ENCODE measurements at places on chromosomes 3 and 15.
A peak's percentile ranks its signal among the peaks of the same experiment; 100 is the strongest.

DNA sequence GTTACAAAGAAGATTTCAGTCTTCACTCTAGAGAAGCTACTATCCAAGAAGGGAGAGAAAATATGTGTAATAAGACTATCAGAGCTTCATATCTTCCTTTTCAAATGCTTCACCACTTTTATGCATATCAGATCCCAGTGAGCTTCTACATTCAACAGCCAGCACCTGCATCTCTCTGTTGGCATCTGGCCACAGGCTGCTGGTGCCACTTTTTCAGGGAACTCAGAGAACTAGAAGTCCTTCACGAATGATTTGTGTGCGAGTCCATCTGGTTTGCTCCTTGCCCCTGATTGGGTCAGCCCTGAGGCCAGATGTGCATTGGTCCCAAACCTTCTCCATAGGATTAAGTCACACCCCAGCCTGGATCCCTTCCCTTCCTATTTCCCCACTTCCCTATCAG lies 22.1 kb downstream of the SNTN start:
- DNase-seq: no peak

DNA sequence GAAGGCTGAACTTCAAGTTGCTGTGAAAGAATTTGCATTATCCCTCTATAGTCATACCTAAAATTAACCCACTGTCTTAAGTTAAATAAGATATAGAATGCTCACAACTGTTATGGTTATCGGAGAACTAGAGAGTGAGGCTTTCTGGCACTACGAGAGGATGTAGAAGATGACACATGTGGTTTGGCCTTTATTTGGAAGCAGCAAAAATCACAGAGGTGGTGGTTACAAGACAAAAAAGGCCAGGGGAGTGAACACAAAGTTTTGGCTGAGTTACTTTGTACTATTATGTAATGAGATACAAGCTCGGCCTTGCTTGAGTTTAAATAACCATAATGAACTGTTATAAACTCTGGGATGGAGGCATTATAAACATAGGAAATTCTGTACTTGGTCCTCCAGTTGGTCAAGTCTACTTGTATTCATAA lies 78.3 kb upstream of the ICE2 start:
- no peak for DNase-seq

- no peak for DNase-seq
Observed at GRCh38 chr3:65169961-65170360, 482.2 kb upstream of the ADAMTS9 start.

- DNase-seq: no peak
Observed at GRCh38 chr3:39376959-39377634, 6.1 kb upstream of the SLC25A38 start.

DNA sequence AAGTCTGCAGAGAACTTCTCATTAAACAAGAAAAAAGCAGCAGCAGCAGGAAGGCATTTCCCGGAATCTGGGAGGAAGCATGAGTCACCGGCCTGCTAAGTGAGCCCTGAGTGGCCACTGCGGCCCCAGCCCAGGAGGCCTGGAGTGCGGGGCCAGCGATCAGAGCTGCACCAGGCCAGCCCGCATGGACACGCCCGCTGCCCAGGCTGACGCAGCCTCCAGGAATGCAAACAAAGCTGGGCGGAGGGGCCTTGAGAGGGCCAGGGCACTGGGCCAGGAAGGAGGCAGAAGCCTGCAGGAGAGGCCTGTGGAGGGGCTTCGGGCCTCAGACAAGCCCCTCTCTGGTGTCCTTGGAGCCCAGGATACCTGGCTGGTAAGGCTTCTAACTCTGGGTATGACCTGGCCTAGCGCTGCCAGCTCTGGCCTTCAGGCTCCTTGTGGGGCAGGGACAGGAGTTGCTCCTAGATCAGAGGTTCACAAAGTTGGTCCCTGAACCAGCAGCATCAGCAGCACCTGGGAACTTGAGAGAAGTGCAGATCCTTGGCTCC lies 101.2 kb downstream of the SMAD6 start:
- DNase-seq: no peak

DNA sequence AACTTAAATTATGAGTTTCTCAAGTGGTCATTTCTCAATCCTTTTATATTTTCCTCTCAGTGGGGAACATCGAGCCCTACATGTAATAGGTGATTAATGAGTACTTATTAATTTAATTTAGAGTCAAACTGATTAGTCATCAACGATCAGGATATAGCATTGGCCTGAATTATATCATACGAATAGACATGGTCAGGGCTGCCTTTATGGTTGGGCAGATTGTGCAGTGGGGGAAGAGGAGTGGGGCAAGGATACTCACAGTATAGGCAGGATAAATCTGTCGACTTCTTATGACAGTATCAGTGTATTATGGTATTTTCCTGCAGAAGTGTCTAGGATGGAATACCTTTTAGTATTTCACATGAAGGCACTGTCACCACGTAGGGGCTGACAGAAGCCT lies 27.0 kb downstream of the C2CD4A start:
- no peak for DNase-seq

- no peak for DNase-seq
Observed at GRCh38 chr3:70049761-70050160, 50.2 kb downstream of the SAMMSON start.

DNA sequence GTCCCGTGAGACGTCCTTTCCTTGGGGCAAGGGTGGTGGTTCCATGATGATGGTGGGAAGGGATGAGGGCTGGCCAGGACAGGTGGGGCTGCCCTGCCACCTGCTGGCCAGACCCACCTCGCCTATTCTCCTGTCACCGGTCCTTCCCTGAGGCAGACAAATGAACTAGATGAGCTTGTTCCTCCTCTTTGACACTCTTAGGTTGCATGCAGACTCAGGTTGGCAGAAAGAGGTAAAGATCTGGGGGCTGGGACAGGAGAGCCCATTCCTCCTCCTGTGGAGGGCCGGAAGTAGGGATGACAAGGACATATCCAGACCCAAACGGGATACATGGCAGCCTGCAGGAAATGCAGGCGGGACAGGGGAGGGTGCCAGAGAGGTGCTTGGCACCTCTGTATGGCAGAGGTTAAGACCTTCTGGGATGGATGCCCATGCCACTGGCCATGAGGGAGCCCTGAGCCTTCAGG lies 38.6 kb downstream of the ACSBG1 start:
- DNase-seq: peak; percentile 15

GRCh38 chr3:186180891-186181481 lies 72.1 kb upstream of the ETV5 start:
- DNase-seq: no peak

- no peak for DNase-seq
Observed at GRCh38 chr15:96849271-96849900, 518.9 kb downstream of the NR2F2 start.

DNA sequence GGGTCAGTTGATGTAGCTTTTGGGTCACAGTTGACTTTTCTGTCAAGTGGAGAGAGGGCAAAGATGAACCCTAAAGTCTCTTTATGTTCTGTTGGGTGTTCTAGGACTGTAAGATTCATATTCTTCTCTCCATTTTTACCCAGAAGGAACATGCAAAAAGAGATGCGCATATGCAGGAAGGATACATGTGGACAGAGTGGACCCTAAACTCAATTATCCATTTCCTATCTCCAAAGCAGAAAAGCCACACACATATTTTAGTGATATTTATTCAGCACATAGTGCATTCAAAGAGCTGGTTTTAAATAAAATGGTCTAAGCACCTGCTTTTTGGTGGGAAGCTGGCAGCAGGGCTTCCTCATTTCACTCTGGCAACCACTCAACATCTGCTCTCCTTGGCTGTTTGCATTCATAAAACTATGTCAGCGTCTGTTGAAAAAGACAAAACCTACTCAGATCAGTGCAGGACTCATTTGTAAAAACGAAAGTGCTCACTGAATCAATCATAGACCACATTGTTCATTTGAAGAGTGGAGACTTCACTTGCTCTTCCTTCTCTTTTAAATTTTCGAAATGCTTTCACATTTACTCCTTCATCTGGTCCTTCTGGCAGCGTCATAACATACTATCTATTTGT lies 96.6 kb downstream of the SEMA6D start:
- DNase-seq: no peak

GRCh38 chr3:77541203-77541922 lies 501.5 kb downstream of the ROBO2 start:
- no peak for DNase-seq

- no peak for DNase-seq
Observed at GRCh38 chr3:71520161-71521020, 63.1 kb downstream of the FOXP1 start.

DNA sequence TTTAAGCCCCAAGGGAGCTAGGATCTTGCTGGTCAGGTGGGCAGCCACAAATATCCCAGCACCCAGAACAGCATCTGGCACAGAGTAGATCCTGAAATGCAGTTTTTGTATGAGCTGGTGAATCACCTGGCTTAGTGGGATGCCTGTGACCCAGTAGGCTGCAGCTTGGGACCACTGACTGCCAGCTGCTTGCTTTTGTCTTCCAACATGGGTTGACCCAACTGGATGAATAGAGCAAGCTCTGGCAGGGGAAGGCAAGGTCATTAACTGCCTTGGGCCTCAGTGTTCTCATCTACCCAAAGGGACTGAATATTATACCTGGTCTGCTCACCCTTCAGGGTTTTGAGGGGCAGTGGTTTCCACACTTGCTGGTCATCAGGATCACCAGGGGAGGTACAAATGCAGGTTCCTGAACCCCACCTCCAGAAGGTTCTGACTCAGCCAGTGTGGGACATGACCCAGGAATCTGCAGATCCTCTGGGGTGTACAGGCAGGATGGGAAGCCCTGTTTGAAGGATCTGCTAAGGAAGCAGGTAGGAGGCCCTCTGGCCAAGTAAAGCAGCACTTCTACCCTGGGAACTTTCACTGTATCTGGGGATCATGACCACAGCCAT lies 55.4 kb downstream of the ITGA11 start:
- no peak for DNase-seq

GRCh38 chr15:79900087-79900486 lies 3.3 kb upstream of the MTHFS start:
- DNase-seq: no peak

GRCh38 chr3:9387322-9387655 lies 10.1 kb upstream of the SETD5 start:
- DNase-seq: no peak

DNA sequence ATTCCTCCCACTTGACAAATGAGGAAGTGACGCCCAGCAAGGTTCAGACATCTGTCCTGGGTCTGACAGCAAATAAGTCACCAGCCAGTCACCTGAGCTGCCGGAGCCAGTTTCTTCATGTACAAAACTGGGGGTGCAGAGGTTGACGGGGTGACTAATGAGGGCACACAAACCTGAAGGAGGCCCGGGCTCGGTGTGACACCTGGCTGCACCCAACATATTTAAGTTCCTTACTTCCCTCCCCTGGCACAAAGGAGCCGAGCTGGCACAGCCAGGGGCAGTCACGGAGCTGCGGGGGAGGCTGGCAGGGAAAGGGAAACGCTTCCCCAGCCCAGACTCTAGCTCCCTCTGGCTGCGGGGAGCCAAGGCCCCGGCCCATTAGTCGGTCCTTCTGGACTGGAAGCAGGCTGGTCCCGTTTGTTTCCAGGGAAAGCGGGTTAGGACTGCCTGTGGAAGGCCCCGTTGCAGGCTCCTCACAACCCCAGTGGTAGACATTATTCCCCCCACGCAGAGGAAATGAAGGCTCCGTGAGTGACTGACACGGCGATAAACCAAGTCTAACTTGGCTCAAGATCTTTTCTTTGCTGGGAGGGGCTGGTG lies 2.3 kb downstream of the FBXL22 start:
- DNase-seq: no peak

DNA sequence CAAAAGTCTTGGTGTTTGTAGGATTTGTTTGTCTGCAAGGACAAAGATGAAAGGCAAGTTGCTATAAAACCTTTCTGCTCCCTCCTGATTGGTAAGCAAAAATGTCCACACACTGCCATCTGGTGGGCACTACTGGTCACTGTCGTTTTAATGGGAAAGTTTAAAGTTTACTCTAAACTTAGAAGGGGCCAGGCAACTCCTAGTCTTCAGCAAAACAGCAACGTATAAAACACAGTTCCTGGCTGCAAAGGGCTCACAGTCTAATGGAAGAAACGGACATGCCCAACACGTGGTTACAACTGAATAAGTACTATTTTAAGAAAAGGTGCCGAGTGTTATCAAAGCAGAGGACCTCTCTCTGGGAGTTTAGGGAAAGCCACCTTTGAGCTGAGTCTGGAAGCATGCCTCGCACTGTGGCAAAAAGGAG lies 23.7 kb upstream of the TPRG1 start:
- peak; percentile 60 for DNase-seq

DNA sequence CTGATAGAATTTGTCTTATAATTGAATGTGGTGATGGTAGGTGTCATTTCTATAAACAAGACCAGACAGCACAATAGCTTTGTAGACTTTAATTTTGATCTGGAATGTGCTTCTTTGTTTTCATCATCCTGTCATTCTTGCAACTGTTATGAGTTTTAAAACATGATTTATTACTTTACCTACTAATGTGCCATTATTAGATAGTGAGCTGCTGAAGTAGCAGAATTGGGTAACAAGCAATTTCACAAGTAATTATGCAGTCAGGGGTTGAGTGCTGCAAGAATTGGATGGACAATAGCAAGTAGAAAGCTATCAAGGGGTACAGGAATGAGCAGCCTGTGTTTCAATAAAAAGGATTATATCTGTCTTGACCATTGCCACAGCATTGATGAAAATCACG lies 975.6 kb downstream of the ROBO1 start:
- no peak for DNase-seq

DNA sequence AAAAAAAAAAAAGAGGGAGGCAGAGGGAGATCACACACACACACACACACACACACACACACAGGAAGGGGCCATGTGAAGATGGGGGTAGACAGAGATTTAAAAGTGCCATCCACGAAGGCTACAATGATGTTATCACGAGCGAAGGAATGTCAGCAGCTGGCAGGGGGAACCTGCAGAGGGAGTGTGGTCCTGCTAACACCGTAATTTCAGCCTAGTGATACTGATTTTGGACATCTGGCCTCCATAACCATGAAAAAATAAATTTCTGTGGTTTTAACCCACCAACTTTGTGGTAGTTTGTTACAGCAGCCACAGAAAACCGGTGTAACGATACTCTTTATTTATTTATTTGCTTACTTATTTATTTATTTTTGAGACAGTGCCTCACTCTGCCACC lies 76.0 kb downstream of the TMCO5A start:
- DNase-seq: no peak

DNA sequence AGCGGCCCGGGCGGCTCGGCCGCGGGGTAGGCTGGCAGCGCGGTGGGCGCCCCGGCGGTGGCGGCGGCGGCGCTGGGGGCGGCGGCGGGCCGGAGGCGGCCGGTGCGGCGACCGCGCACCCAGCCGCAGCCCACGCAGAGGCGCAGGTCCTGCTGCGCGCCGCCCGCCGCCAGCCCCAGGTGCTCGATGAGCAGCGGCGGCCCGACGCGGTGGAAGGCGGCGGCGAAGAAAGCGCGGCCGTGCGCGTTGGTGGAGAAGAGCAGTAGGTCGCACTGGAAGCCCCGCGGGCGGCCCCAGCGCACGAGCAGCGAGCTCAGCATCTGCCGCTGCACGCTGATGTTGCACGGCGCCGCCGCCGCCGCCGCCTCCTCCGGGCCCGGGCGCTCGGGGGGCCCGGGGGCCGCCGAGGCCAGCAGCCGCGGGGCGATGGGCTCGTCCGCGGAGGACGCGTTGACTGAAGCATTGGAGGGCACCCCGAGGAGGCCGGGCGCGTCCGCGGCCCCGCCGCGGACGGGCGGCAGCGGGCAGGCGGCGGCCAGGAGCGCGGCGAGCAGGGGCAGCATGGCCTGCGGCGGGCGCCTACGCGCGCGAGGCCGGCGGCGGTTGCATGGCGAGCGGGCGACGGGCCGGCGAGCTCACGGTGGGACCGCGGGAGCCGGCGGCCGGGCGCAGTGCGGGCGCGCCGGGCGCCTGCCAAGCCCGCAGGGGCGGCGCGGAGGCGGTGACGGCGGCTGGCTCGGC lies 452 bp downstream of the TMEM158 start:
- DNase-seq: no peak

GRCh38 chr15:80558631-80559319 lies 136.3 kb upstream of the ABHD17C start:
- DNase-seq: no peak

Measured in stimulated activated CD8-positive, alpha-beta memory T cell treated with anti-CD3 and anti-CD28 coated beads, Interleukin-12 subunit alpha, Interleukin-12 subunit beta, amount 100 ng/mL, for 1 hour (primary cell).